Sigmoid colon (tissue), 7 donors: ENCODE measurements at places on chromosomes 1 and 21. TPM values are rescaled to one million over a fixed set of nuclear protein-coding genes. Genes with fewer than 3 reads are reported as not detected.

GRCh38 chr1:220386494-220387195, 114.4 kb upstream of the RAB3GAP2 start:
- no peak overlapping the region for H3K4me3 ChIP-seq
- DNase-seq: no peak
- no peaks in the 10 kb centered on the region for H3K4me1 ChIP-seq
- H3K27me3 ChIP-seq: no peaks in the 10 kb centered on the region
- H3K27ac ChIP-seq: no peak overlapping the region
- H3K36me3 ChIP-seq: no peaks in the 10 kb centered on the region

DNA sequence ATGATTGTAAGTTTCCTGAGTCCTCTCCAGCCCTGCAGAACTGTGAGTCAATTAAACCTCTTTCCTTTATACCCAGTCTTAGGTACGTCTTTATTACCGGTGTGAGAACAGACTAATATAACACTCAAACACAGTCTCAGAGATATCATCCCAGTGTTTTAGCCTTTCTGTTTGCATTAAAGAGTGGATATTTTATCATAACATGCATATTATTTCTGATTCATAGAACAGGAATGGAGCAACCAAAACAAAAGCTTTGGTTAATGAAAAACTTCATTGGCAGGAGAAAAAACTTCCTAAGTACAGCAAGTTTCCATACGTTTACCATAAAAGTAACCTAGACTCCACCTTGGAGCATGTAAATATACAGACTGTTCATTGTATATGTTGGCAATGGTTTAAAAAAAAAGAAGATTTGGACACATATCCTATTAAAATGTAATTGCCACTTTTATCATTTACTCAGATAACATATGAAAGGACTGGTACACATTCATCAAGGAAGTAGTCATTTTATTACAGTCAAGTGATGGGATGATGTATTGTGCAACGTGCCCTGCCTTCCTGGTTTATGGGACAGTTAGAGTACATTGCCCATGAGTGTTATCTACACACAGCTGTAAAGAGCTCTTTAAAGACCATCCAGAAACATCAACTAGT, 144.8 kb downstream of the ETS2 start:
- no peaks in the 10 kb centered on the region for H3K4me1 ChIP-seq
- H3K4me3 ChIP-seq: no peak overlapping the region
- no peaks in the 10 kb centered on the region for H3K27me3 ChIP-seq

- H3K4me1 ChIP-seq: peaks cover 60% of the 10 kb centered on the region
- DNase-seq: no peak
- H3K27me3 ChIP-seq: no peaks in the 10 kb centered on the region
- no peak overlapping the region for H3K4me3 ChIP-seq
- peaks cover 43% of the 10 kb centered on the region for H3K36me3 ChIP-seq
Observed at GRCh38 chr1:37482796-37483744, 8.7 kb downstream of the ZC3H12A start.

DNA sequence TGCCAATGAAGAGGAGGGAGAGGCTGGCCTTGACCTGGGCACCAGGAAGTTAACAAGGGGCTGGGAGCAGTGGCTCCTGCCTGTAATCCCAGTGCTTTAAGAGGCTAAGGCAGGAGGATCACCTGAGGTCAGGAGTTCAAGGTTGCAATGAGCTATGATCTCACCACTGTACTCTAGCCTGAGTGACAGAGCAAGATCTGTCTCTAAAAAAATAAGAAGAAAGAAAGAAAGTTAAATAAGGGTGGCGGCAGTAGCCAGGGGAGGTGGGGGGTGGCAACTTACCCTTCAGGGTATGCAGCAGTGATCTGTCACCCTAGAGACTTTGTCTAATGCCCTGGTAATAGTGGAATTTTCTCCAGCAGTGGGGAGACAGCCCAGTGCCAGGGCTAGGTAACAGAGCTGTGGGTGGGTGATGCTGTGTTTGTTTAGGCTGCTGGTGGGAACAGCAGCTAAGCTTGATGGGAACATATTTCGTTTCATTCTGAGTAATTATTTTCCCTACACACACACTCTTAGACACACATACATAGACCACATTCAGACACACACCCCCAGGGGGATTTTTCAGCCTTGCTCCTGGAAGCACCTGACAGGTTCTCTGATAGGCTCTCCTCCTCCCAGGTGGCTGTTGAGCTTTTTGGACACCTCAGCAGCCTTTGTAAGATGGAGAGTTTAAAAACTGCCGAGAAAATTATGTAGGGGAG, 11.3 kb upstream of the SYT6 start:
- no peaks in the 10 kb centered on the region for H3K4me1 ChIP-seq
- H3K36me3 ChIP-seq: no peaks in the 10 kb centered on the region
- no peak for DNase-seq
- H3K4me3 ChIP-seq: no peak overlapping the region

- no peaks in the 10 kb centered on the region for H3K27me3 ChIP-seq
- DNase-seq: no peak
- no peaks in the 10 kb centered on the region for H3K4me1 ChIP-seq
- H3K36me3 ChIP-seq: no peaks in the 10 kb centered on the region
- no peak overlapping the region for H3K4me3 ChIP-seq
Observed at GRCh38 chr1:242568666-242569065, 44.2 kb upstream of the PLD5 start.

DNA sequence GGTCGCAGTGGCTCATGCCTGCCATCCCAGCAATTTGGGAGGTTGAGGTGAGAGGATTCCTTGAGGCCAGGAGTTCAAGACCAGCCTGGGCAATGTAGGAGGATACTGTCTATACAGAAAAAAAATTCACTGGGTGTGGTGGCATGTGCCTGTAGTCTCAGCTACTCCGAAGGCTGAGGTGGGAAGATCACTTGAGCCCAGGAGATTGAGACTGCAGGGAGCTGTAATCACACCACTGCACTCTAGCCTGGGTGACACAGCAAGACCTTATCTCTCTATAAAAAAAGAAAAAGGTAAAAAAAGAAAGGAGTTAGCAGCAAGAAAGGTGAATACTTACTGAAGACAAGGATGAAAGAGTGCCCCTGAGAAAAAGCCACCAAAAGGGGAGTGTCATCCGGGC, 23.7 kb upstream of the BCL10 start:
- H3K4me3 ChIP-seq: no peak overlapping the region
- DNase-seq: no peak
- H3K4me1 ChIP-seq: peaks cover 20% of the 10 kb centered on the region
- H3K27ac ChIP-seq: no peak overlapping the region
- no peaks in the 10 kb centered on the region for H3K27me3 ChIP-seq

DNA sequence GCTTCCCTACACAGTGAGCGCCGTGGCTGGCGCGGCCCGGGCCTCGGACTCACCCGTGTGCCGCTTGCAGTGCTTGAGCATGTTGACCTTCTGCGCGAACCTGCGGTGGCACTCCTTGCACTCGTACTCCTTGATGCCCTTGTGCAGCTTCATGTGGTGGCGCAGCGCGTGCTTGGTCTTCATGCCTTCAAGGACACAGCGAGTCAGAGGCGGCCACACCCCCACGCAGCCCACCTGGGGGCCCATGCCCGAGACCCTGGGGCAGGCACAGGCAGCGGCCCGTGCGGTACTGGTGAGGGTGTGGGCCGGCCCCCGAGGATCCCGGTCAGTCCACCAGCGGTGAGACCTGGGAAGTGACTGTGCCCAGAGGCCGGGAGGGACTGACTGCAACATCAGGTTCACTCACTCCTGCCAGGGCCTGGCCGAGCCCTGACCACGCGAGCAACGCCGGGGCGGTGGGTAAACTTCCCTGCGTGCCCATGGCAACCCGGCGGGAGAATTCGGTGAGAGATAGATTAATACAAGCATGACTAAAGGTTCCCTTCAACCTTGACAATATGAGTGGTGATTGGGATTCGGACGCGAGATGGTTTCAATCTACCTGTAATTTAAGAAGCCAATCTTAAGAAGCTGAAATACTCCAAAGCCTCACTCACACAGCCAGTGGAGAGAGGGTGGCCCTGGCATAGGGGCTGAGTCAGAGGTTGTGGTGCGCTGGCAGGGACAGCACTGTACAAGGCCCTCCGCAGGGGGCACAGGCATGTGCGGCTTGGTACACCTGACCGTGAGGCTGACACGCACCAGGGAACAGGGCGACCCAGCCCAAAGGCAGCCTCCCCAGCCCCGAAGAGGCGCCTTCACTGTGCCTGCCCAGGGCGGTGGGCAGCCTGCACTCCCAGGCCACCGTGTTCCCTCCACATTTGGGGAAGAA, 49.1 kb upstream of the RIPK4 start:
- peak; percentile 68 for DNase-seq
- no peak overlapping the region for H3K27ac ChIP-seq
- no peak overlapping the region for H3K4me3 ChIP-seq
- peaks cover 35% of the 10 kb centered on the region for H3K36me3 ChIP-seq

DNA sequence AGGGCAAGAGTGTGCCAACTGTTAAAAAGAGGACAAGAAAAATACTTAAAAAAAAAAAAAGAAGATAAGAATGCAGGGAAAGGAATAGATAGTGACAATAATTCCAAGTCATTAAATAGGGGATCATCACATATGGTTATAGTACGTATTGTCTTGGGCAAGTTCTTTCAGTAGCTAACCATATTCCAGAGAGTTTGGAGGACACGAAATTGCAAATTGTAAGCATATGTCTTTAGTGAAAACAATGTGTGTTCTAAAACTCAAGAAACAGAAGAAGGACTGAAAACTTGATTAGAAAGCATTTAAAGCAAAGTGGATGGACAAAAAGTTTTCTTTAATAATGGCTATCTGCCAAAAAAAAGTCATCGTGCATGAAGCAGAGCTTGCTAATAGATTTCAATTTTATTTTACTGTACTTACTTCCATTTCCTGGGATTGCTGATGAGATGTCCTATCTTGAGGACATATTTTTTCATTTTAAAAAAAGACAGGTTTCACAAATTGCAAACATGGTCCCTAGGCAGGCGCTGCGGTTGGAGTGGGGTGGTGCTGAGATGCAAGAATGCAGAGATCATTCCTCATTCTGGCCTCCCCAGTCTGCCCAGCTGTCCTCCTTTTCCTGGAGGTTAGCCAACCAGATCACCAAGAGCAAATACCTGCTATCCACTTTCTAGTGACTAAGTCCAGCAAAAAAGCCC, 11.9 kb downstream of the TSPAN2 start:
- DNase-seq: no peak
- no peaks in the 10 kb centered on the region for H3K36me3 ChIP-seq
- H3K27ac ChIP-seq: peak overlapping the region; percentile 12
- H3K4me1 ChIP-seq: peaks cover 44% of the 10 kb centered on the region

DNA sequence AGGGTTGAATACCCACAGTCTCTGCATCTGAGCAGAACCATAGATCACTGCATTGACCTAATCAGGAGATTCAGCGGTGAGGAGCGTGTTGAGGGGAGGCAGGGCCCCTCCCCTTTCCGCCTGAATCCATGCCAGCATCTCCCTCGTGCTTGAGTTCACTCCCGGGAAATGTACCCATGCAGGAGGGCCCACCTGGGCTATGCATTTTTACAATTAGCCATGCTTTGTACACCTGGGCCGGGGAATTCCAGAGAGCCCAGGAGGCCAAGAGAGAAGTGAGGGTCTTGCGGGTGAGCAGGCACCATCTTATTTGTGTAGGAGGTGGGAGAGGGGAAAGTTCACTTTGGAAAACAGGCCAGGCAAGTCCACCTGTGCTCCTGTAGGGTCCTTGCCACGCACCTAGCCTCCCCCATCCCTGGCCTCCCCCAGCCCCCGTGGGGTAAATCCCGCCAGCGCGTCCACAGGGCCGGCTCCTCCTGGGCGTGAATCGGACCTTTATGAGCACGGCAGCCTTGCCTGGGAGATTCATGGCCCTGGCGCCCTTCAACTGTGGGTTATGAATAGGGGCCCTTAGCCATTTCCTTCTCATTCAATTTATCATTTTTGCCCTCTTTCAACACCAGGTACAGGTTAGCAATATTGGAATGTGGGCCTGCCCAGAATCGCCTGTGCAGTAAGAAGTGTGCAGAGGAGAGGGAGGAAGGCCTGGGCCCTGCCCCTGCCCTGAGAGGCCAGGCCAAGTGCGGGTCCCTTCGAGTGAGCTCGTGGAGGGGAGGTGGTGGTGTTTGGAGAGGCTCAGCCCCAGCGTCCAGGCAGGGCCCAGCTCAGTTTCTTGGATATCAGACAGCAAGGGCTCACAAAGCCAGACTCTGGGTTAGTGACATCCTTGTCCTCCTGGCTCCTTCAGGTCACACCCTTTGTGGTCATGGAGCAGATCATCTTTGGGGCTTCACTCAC, 84.4 kb upstream of the ACTRT2 start:
- no peaks in the 10 kb centered on the region for H3K36me3 ChIP-seq
- no peak overlapping the region for H3K27ac ChIP-seq
- DNase-seq: no peak
- H3K4me3 ChIP-seq: no peak overlapping the region

DNA sequence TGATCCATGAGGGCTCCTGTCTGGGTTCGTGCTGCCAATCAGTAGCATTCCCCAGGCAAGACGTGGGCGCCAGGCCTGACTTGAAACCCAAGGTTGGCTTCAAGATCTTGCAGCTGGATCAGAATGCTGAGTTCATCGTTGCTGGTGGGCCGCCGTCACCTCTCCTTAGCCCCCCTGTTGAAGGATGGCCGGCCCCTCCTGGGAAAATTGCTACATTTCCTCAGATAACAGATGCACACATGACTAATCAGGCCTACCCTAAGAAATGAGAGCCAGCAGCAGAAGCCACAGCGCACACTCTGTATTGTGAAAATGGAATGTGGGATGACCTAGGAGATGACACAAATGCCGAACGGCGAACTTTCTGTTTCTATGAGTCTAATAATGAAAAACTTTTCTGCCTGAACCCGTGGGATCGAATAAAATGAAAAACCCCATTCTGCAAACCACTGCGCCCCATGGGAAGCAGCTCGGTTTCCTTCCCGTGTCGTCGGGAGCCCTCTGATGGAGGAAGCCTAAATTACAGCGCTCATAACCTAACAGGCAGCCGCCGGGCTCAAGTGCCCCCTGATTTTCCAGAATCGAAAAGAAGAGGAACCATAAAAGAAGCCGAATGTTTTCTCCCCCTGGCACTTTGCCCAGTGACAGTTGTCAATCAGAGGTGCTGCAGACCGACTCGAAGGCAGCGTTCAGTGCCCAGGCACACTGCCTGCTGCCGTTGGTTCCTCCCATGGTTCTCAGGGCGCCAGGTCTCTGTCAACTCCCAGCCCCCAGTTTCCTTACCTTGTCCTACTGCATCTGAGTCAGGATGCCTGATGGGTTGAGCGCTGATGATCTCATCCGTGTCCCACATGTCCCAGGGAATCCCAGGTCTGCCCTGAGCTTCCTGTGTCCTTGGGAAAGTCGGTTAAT, 38.2 kb upstream of the H6PD start:
- H3K4me1 ChIP-seq: peaks cover 26% of the 10 kb centered on the region
- H3K27ac ChIP-seq: peak overlapping the region; percentile 36
- peak; percentile 82 for DNase-seq
- peaks cover 3% of the 10 kb centered on the region for H3K27me3 ChIP-seq
- no peak overlapping the region for H3K4me3 ChIP-seq
- H3K36me3 ChIP-seq: no peaks in the 10 kb centered on the region

- H3K36me3 ChIP-seq: peaks cover 17% of the 10 kb centered on the region
- H3K27me3 ChIP-seq: no peaks in the 10 kb centered on the region
- DNase-seq: no peak
- H3K27ac ChIP-seq: peak overlapping the region; percentile 63
Observed at GRCh38 chr1:204465546-204466415, 28.8 kb downstream of the PIK3C2B start.

The SMPDL3B gene
- 0.71 TPM for total RNA-seq

The CLCA2 gene
- not detected for total RNA-seq

The SETDB1 gene
- 27.4 TPM for total RNA-seq

The SPRR2E gene
- total RNA-seq: not detected

The HENMT1 gene
- total RNA-seq: 2.3 TPM

The AADACL4 gene
- not detected for total RNA-seq

The OSCP1 gene
- total RNA-seq: 15.3 TPM

The CD2 gene
- 0.36 TPM for total RNA-seq
